ENCODE measurements at places on chromosomes 4 and X. TPM values are rescaled to one million over a fixed set of nuclear protein-coding genes. Genes with fewer than 3 reads are reported as not detected.

DNA sequence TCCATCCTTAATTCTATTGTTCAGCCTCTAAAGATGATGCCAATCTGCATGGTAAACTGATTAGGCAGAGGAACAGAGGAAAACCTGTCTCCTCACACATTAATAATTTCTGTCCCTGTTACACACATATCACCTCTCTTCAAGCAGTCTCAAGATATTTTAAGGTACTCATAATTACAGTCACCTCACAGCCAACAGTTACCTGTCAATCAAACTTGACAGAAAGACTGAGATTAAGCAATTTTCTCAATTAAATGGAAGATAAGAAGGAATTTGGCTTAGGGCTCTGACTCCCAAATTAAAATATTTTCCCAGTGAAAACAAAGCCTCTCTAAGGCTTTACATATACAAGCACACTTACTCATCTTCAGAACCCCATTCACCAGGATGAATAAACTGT is 85.2 kb downstream of the MAPK10 start:
- no peak for DNase-seq
- H3K4me1 ChIP-seq, result no peaks in the 10 kb centered on the region
- no peak overlapping the region for H3K4me3 ChIP-seq
- no peaks in the 10 kb centered on the region for H3K27me3 ChIP-seq

DNA sequence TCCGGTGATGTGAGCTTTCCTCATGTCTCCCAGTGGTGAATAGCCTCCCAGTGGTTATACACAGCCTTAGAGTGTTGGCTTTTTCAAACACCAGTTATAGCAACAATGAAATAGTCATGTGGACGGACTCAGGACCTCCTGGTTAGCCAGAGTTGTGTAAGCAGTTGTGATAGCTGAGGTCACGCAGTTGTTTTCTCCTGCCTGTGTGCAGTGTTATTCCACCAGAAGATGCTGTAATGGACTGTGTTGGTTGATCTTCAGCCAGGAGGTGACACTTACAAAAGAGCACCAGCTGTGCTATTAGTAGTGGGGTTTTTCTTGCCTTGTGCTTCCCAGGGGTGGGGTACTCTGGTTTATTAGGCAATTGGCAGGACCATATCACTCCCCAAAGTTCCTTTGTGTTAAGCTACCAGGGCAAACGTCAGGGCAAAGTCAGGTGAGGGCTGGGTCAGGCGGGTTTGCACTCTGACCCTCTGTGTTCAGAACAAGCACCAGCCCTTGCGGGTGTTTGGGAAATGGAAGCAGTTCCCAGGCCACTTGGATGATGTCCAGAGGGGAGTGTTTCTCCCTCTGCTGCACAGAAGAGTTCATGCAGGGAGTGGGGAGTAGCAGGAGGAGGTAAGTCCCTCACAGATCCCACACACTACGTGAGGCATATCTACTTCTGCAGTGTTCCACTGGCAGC is 252.6 kb downstream of the TMEM47 start:
- no peaks in the 10 kb centered on the region for H3K4me1 ChIP-seq
- H3K27me3 ChIP-seq, result no peaks in the 10 kb centered on the region
- no peak for DNase-seq
- H3K27ac ChIP-seq, result no peak overlapping the region

GRCh38 chrX:120439921-120440320 is 29.2 kb downstream of the LAMP2 start:
- H3K4me3 ChIP-seq, result no peak overlapping the region
- no peaks in the 10 kb centered on the region for H3K36me3 ChIP-seq
- DNase-seq, result no peak
- no peak overlapping the region for H3K27ac ChIP-seq
- no peaks in the 10 kb centered on the region for H3K4me1 ChIP-seq
- H3K27me3 ChIP-seq, result no peaks in the 10 kb centered on the region

- peak; percentile 55 for DNase-seq
- peaks cover 92% of the 10 kb centered on the region for H3K36me3 ChIP-seq
- no peak overlapping the region for H3K27ac ChIP-seq
- H3K27me3 ChIP-seq, result no peaks in the 10 kb centered on the region
These were observed 34.6 kb upstream of the CPLX1 start for GRCh38 chr4:860561-860960.

- no peak overlapping the region for H3K4me3 ChIP-seq
- DNase-seq, result no peak
- no peaks in the 10 kb centered on the region for H3K36me3 ChIP-seq
- no peaks in the 10 kb centered on the region for H3K27me3 ChIP-seq
These were observed 222.5 kb downstream of the AFAP1 start for GRCh38 chr4:7717161-7717560.

GRCh38 chr4:40200875-40201801 is 4.3 kb downstream of the RHOH start:
- no peaks in the 10 kb centered on the region for H3K27me3 ChIP-seq
- H3K4me1 ChIP-seq, result no peaks in the 10 kb centered on the region
- no peak for DNase-seq
- H3K4me3 ChIP-seq, result peak overlapping the region; percentile 3
- peak overlapping the region; percentile 92 for H3K27ac ChIP-seq
- no peaks in the 10 kb centered on the region for H3K36me3 ChIP-seq

DNA sequence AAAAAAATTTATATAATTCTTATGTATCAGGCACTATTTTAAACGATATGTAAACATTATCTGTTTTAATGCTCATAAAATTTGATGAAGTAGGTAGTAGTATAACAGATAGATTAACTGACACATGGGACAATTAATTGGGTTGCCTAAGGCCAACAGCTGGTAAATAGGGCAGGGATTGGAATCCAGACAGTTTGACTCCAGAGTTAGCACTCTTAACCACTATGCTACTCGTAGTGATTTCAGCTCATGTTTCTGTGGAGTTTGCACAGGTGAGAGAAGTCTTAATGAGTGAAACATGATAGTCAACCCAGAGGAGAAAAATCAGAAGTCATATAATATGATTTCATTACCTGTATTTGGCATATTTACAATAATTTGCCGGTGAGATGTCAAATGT is 126.0 kb upstream of the WDFY3 start:
- H3K27me3 ChIP-seq, result no peaks in the 10 kb centered on the region
- no peaks in the 10 kb centered on the region for H3K36me3 ChIP-seq
- no peak overlapping the region for H3K27ac ChIP-seq
- DNase-seq, result no peak
- H3K4me1 ChIP-seq, result no peaks in the 10 kb centered on the region

DNA sequence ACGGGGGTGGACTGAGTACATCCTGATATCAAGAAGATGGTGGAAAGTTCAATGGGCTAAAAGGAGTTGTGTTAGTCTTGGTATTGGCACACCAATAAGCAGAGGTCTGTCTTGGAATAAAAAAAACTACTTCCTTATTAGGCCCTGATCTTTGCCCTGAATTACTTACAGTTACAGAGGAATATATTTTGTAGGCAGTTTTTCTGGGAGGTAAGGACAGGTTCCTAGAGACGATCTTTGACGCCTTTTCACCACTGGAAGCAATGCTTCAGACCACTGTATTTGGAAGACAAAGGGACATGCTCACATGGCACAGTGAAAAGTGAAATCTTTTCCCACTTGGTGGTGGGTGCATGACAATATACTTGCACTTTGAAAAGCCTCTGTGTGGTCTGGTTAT is 618 bp upstream of the XK start:
- H3K36me3 ChIP-seq, result no peaks in the 10 kb centered on the region
- no peaks in the 10 kb centered on the region for H3K4me1 ChIP-seq
- peaks cover 13% of the 10 kb centered on the region for H3K27me3 ChIP-seq

- DNase-seq, result no peak
- H3K27ac ChIP-seq, result no peak overlapping the region
- no peak overlapping the region for H3K4me3 ChIP-seq
- no peaks in the 10 kb centered on the region for H3K36me3 ChIP-seq
These were observed 222.3 kb upstream of the BOD1L1 start for GRCh38 chr4:13849778-13850177.

DNA sequence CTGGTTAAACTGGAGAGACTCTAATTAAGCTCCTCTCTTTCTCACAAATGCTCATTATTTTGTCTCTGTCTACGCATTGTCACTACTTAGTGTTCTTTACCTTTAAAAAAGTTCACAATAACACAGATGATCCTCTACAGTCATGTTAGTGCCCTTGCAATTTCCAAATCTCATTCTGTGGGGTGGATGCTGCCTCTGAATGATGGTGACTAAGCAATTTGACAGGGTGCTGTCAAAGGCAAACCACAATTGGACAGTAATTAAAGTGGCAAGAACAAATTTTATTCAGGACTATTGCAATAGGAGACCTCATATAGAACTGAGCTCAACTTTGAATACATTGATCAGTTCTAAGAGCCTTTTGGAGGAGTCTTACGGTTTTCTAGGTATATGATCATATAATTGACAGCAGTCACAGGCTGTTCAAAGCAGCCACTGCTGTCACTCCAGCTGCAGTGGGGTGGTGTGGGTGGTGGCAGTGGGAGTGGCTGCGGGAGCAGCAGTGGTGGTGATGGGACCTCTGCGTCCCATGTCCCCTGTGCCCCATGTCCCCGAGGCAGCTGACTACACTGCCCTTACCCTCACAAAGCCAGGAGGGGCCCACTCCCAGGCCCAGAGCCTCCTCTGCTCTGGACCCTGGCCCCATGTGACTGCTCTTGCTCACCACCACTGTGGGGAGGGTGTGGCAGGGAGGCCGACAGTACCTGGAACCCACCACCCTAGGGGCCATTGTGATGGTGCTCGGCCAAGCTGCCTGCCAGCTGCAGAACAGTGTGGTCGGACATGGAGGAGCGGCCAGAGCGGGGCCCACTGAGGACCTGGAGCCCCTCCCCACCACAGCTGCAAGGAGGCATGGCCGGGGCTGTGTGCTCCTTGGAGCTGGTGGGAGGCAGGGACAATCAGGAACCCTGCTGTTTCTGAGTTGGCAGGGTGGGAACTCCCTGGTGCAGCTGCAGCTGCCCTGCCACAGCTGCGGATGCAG is 30.4 kb upstream of the PAGE1 start:
- no peak overlapping the region for H3K27ac ChIP-seq
- no peaks in the 10 kb centered on the region for H3K36me3 ChIP-seq
- H3K4me1 ChIP-seq, result no peaks in the 10 kb centered on the region
- no peaks in the 10 kb centered on the region for H3K27me3 ChIP-seq
- DNase-seq, result peak; percentile 32

DNA sequence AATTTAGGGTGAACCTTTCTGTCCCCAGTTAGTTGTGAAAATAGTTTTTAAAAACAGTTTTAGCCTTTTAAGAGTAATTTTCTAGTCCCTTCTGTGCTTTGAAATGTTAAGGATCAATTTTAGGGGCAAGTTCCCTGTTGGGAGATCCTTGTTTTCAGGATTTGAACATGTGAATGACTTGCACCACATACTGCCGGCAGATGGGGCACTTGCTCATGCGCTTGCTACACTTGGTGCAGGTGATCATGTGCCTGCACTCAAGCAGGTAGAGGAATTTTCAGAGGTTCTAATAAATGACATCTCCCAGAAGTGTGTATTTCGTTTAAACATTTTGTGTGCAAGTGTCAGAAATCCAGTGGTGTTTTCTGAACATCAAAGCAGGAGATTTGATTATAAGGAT is 195.9 kb downstream of the CHM start:
- H3K27ac ChIP-seq, result no peak overlapping the region
- H3K4me3 ChIP-seq, result no peak overlapping the region
- H3K36me3 ChIP-seq, result no peaks in the 10 kb centered on the region
- no peaks in the 10 kb centered on the region for H3K4me1 ChIP-seq

GRCh38 chrX:30215357-30215843 is at the start of gene MAGEB2:
Gene MAGEB2, plus strand, starts transcription at chrX:30215563. Its CDS starts 3,018 bp downstream, at chrX:30218581.
- H3K27me3 ChIP-seq, result no peaks in the 10 kb centered on the region
- no peak within 1 kb of the TSS for H3K4me3 ChIP-seq
- no peak within 1 kb of the TSS for H3K27ac ChIP-seq
- no peak for DNase-seq

DNA sequence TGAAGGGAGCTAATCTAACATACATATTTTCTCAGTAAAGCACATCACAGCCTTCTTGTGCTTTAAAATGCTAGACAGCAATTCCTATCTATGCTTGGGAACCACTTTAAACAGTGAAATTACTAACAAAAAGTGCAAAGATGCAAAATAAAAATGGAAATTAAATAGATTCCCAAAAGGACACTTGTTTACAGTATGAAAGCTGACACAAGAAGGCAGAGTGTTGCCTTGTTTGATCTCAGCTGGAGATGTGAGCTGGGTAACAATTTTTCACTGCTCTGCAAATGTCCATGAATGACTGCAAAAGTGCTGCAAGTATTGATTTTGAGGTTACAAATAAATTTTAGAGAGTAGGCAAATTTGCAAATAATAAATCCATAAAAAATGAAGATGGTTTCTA is 22.3 kb downstream of the GRIA2 start:
- H3K4me3 ChIP-seq, result no peak overlapping the region
- H3K4me1 ChIP-seq, result no peaks in the 10 kb centered on the region
- DNase-seq, result no peak
- no peaks in the 10 kb centered on the region for H3K27me3 ChIP-seq
- no peaks in the 10 kb centered on the region for H3K36me3 ChIP-seq
- no peak overlapping the region for H3K27ac ChIP-seq

DNA sequence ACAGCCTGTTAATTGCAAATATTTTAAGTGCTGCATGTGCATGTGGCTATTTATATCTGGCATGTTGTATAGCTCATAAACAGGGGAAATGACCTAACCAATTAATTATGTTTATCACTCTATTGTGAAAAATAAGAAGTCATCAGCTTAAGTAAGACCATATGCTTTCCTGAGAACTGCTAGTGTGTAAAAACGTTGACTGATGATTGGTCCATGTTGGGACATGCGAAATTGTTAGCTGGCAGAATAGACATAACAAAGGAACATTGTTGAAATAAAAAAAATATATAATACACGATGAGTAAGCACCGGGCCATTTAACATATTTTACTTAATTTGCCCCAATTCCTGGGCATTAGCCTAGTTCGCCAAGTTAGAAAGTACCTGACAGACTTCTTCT is 207.5 kb downstream of the ANK2 start:
- no peak overlapping the region for H3K27ac ChIP-seq
- no peaks in the 10 kb centered on the region for H3K36me3 ChIP-seq
- H3K27me3 ChIP-seq, result no peaks in the 10 kb centered on the region
- no peak overlapping the region for H3K4me3 ChIP-seq
- DNase-seq, result no peak
- H3K4me1 ChIP-seq, result no peaks in the 10 kb centered on the region

GRCh38 chr4:171117457-171117856 is 695.7 kb upstream of the GALNTL6 start:
- H3K4me3 ChIP-seq, result no peak overlapping the region
- H3K4me1 ChIP-seq, result no peaks in the 10 kb centered on the region
- H3K27ac ChIP-seq, result no peak overlapping the region
- H3K36me3 ChIP-seq, result no peaks in the 10 kb centered on the region
- no peaks in the 10 kb centered on the region for H3K27me3 ChIP-seq

GRCh38 chr4:18082236-18082635 is 60.7 kb upstream of the LCORL start:
- no peak overlapping the region for H3K4me3 ChIP-seq
- no peaks in the 10 kb centered on the region for H3K27me3 ChIP-seq
- H3K4me1 ChIP-seq, result no peaks in the 10 kb centered on the region
- no peak overlapping the region for H3K27ac ChIP-seq

- no peak overlapping the region for H3K27ac ChIP-seq
- DNase-seq, result no peak
- H3K4me1 ChIP-seq, result no peaks in the 10 kb centered on the region
- no peaks in the 10 kb centered on the region for H3K36me3 ChIP-seq
- no peaks in the 10 kb centered on the region for H3K27me3 ChIP-seq
- no peak overlapping the region for H3K4me3 ChIP-seq
These were observed 1941.1 kb downstream of the PCDH7 start for GRCh38 chr4:32661229-32661628.

The VCX2 gene
- total RNA-seq, result not detected

The MGARP gene
- total RNA-seq, result 0.21 TPM

The GPC3 gene
- 62.6 TPM for total RNA-seq

The ATOH1 gene
- not detected for total RNA-seq

The LARP7 gene
- 27.7 TPM for total RNA-seq

The SUPT20HL2 gene
- total RNA-seq, result not detected

The UGT2B10 gene
- not detected for total RNA-seq

The FAM47E gene
- total RNA-seq, result 3.2 TPM

The ZNF711 gene
- 2.9 TPM for total RNA-seq

Data from left lung (tissue), 14 donors.